ENCODE measurements at places on chromosomes 3 and 15.

GRCh38 chr3:141877911-141878310, 1.5 kb downstream of the ATP1B3 start:
- no peak for DNase-seq

DNA sequence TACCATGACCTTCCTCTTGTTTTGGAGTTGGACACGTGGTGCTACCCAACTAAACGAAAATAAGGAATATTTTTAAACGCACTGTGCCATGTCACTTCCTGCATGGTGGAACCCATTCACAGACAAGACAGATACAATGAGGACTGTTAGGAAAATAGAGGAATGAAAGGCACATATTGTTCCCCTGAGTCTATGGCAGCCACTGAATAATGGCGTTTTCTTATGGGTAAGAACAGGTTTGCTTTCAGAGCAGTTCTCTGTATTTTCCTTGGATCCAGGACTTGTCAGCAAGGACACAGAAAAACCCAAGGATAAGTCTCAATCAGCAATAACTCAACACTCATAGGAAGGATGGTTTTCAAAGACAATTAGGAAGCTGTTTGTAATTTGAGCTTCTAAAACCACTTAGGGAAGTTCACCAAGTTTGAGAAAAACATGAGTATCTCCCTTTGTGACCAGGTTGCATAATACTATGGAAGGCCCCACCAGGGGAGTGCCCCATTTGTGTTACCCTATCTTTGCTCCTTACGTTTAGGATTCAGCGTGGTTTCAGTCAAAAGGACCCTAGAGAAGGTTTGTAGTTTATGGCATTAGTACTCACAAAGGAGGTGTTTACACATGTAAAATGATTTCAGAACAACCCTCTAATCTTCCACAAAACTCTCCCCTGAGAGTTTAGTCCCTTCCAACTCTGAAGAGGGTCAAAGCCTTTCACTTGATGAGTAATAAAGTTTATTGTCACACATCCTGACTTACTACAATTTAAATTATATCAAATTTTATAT, 487.2 kb upstream of the ATP11B start:
- DNase-seq: no peak

- no peak for DNase-seq
Observed at GRCh38 chr3:193029800-193030199, 112.1 kb upstream of the MB21D2 start.

DNA sequence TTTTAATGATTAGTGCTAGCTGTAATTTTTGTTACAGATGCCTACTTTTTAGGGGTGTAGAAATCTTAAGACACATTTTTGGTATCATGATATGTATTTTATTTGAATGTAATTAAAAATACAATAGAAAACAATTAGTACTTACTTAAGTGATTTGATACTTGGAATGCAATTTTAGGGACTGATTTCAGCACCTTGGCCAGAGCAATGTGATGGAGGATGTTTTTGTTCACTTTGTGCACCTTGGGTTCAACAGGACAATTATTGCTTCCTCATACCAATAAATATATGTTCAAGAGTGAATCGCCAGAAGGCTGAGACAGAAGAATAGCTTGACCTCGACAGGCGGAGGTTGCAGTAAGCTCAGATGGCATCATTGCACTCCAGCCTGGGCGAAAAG, 22.3 kb downstream of the GMNC start:
- DNase-seq: no peak

DNA sequence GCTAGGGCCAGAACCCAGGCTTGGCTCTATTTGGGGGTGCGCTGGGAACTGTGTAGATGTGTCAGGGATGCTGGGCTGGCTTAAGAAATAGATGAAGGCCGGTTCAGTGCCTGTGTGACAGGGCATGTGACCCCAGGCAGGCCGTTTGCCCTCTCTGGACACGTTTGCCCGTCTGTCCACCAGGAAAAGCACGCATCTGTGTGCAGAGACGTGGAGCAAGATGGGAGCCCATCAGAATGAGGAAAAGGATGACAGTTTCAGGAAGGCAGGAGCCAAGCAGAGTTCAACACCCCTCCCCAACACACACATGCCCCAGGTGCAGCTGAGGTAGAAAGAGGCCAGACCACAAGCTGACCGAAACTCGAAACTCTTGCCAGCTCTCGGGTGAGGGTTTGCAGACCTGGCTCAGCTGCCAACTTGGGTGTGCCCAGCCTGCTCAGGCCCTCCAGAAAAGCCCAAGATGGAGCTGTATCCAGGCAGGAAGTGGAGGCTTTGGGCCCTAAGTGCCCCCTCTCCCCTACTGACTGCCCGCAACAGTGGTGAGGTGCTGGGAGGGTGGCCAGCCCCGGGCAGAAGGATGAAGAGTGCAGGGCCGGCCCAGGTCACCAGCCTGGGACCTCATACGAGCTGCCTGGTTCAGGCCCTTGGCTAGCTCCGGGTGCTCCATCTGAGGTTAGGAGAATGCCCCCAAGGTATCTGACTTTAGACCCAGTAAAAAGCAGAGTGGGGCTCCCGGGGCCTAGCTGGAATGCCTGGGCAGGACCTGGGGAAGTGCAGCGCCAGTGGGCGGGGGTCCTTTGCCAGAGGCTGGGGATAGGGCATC, 10.2 kb upstream of the MESP1 start:
- DNase-seq: no peak

- no peak for DNase-seq
Observed at GRCh38 chr15:81642451-81642990, 268.5 kb upstream of the TMC3 start.

DNA sequence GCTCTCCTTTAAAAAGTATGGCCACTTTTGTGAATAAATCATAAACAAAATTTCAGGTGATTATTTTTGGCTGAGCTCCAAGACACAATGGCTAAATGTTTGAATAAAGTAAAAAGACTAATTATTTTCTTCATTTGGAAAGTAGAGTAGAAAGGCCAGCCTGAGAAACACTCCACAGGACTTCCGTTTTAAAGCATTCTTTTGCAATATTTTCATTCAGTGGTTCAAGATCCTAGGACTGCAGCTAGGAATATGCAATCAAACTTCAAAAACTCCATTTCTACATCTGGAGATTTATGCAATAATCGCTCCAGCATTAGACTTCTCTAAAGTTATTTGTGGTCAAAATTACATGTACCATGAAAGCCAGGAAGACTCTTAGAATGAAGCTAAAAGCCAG, 62.8 kb downstream of the MECOM start:
- no peak for DNase-seq

GRCh38 chr3:58085616-58086015, 77.4 kb downstream of the FLNB start:
- DNase-seq: no peak

DNA sequence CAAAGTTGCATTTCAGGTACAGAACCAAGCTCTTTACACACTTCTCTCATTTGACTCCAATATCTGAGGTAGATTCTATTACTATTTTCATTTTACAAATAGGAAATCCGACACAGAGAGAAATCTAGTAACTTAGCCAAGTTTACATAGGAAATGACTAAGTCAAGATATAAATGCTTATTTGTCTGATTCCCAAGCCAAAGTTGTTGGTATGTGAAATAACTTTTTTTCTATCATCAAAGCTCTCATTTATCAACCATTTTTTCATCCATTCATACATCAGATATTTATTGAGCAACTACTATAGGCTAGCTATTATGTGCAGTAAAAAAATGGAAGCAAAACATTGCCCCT, 89.2 kb upstream of the MITF start:
- DNase-seq: no peak

GRCh38 chr3:165837058-165837525, at the start of gene BCHE:
Gene BCHE (minus strand): TSS chr3:165837423. CDS start chr3:165831033, 6,390 bp downstream.
- DNase-seq: no peak

DNA sequence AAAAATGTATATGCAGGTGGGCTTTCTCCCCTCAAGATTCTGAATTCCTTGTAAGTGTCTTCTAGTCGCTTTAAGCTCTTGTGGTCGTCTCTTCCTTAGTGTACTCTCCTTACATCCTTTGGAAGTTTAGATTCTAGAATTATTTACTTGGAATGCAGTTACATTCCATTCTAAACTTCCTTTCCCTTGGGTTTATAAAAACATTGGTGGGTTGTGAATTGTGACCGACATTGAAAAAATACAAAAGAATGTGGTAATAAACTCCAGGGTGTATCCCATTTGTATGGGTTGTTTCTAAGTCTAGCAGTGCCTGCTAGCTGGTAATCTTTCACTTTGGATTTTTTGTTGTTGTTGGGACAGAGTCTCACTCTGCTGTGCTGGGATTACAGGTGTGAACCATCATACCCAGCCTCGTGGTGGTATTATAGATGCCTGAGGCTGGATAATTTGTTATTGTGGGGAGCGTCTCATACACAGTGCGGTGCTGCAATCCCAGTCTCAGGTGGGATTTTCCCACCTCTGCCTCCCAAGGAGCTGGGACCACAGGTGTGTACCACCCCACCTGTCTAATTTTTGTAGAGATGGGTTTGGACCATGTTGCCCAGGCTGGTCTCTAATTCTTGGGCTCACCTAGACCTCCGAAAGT, 9.1 kb downstream of the CHD2 start:
- no peak for DNase-seq

- no peak for DNase-seq
Observed at GRCh38 chr3:100532411-100532810, 40.0 kb downstream of the TMEM45A start.

GRCh38 chr3:130621824-130622223, 104.8 kb downstream of the COL6A6 start:
- DNase-seq: no peak

DNA sequence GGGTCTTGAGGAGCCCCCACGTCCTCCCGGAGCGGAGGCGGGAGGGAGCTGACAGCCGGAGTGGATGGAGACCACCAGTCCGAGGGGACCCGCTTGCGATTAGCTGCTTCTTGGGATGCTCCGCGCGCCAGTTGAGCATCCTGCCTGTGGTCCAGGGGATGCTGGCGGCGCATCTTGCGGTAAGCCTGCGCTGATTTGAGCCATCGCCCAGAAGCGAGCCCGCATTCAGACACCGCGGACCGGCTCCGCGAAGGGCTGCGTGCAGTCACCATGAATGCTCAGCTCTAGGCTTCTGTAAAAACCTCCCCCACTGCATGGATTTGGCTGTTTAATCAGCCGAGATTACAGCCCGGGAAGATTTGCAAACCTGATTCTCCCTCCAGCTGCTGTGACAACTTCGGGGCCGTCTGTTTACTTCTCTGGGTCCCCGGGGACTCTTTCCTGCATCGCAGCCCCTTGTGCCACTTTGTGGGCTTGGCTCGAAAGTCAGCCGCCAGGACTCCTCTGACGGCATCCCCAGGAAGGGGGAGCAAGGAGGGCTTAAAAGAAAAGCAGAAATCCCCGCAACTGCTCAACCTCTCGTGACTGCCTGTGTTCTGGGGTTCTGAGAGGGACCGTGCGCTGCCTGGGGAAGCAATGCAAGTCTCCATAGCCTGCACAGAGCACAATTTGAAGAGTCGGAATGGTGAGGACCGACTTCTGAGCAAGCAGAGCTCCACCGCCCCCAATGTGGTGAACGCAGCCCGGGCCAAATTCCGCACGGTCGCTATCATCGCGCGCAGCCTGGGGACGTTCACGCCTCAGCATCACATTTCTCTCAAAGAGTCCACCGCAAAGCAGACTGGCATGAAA, 171.1 kb downstream of the KCNAB1 start:
- DNase-seq: no peak

- DNase-seq: no peak
Observed at GRCh38 chr3:60448696-60449095, 802.6 kb downstream of the FHIT start.

DNA sequence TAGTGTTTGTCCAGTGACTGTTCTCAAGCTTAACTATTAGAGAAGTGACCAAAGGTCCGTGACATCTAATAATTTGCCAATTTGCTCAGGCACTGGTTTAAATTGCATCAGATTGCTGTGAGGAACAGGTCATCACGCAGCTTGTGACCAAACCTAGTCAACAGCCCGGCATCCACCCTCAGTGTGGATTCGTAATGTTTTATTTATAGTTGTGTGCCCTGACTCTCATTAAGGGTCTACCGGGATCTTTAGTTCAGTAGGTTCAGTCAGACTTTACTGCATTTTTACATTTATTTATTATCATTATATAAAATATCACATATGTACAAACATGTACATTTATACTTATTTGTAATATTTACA, 46.4 kb upstream of the PGPEP1L start:
- DNase-seq: no peak

DNA sequence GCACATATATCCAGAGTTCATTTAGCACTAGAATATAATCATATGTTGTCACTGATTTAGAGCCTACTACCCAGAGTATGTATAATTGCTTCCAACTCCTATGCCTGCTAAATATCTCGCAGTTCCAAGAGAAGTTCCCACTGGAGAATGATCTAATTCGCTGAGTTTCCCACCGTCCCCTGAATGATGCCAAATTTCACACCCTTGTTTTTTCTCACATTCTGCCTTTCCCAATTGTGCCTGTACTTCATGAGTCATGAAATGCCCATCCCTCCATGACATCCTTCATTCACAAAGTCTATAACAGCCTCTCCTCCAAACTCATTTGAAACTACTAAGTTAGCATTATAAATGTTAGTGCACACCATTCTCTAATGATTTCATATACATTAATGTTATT, 177.2 kb downstream of the CBLB start:
- no peak for DNase-seq

DNA sequence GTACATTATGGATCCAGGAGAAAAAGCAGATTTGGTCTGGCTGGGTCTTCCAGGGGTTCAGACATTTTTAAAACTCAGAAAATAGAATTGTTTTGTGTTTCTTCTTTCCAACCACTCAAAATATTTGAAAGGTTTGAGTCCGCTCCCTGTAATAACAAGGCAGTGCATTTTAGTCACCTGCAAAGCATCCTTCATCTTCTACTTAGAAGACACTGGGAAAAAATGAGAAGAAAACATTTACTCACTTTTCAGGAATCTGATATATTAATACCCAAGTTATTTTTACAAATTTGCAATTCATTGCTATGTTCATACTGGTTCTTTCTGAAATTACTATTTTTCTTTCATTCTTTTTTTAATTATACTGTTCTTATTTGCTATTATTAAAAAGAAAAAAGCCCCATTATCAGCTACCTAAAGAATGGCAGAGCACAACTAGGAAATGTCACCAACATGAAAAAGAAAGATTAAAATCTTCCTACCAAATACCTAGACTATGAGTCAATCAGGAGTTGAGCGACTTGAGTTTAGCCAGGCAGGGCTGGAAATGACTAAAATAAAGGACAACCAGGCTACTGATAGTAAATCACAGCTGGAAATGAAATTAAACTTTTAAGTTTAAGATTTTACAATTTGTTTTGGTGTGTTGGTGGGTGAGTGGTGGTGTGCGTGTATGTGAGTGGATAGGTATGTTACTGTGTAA, 280.3 kb upstream of the THBS1 start:
- DNase-seq: no peak

- DNase-seq: no peak
Observed at GRCh38 chr3:47306022-47306421, 23.3 kb downstream of the KLHL18 start.

- no peak for DNase-seq
Observed at GRCh38 chr15:89761929-89762328, 10.9 kb upstream of the MESP1 start.

GRCh38 chr3:30741889-30742288, 135.5 kb downstream of the TGFBR2 start:
- DNase-seq: no peak

DNA sequence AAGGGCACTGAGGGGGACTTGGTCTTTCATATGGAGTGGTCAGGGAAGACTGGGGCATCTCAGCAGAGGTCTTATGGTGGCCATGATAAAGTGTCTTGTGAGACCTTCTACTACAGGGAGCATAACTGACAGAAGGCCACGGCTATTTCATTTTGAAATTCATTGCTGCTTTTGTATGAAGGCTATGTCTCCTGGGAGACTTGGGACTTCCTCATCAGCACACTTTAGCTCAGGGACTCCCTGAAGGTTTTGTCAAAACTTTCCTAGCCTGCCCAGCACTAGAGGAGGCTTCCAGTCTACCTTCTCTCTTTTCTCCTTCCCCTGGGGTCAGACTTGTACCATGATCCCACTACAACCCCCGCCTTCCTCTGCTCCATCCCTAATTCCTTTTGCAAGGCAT, 77.2 kb upstream of the RASGRF1 start:
- no peak for DNase-seq
